ENCODE measurements at places on chromosomes 1 and 21.
A peak's percentile ranks its signal among the peaks of the same experiment; 100 is the strongest.

DNA sequence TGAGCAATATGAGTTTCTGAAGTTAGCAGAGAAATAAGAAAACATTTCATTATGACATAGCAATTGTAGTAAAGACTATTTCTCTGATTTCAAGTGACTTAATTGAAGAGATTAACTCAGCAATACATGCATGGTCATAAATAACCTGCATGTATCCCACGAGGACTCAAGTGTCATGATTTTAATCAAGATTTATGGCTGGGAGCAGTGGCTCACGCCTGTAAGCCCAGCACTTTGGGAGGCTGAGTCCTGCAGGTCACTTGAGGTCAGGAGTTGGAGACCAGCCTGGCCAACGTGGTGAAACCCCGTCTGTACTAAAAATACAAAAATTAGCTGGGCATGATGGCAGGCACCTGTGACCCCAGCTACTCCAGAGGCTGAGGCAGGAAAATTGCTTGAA is 311.9 kb upstream of the PLD5 start:
- DNase-seq: no peak

GRCh38 chr1:150281758-150282557 is at the start of gene CIART:
TSS of gene CIART (plus strand) at chr1:150282554. CDS start at chr1:150283268, 714 bp downstream.
- DNase-seq: peak; percentile 96

GRCh38 chr21:26171258-26172100 is 909 bp upstream of the APP start:
- no peak for DNase-seq

- no peak for DNase-seq
Observed at GRCh38 chr1:228763561-228763960, 28.3 kb downstream of the RHOU start.

GRCh38 chr1:163168053-163168452 is 34.7 kb downstream of the RGS5 start:
- DNase-seq: peak; percentile 97

GRCh38 chr1:17564458-17565393 is 25.2 kb downstream of the ARHGEF10L start:
- DNase-seq: no peak

DNA sequence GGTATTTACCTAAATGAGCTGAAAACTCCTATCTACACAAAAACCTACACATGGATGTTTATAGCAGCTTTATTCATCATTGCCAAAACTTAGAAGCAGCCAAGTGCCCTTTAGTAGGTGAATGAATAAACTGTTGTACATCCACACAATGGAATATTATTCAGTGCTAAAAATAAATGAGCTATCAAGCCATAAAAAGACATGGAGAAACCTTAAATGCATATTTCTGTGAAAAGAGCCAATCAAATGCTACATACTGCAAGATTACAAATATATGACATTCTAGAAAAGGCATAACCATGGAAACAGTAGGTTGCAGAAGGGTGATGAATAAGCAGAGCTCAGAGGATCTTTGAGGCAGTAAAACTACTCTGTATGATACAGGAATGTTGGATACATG is 23.3 kb downstream of the ABCB10 start:
- DNase-seq: no peak

GRCh38 chr1:90955769-90956168 is 66.1 kb downstream of the ZNF644 start:
- DNase-seq: no peak

- DNase-seq: peak; percentile 37
Observed at GRCh38 chr1:212401838-212402582, 12.7 kb downstream of the PACC1 start.

- no peak for DNase-seq
Observed at GRCh38 chr1:66791621-66792610, 9.2 kb downstream of the INSL5 start.

- peak; percentile 59 for DNase-seq
Observed at GRCh38 chr1:150555971-150556865, 7.0 kb downstream of the ADAMTSL4 start.

DNA sequence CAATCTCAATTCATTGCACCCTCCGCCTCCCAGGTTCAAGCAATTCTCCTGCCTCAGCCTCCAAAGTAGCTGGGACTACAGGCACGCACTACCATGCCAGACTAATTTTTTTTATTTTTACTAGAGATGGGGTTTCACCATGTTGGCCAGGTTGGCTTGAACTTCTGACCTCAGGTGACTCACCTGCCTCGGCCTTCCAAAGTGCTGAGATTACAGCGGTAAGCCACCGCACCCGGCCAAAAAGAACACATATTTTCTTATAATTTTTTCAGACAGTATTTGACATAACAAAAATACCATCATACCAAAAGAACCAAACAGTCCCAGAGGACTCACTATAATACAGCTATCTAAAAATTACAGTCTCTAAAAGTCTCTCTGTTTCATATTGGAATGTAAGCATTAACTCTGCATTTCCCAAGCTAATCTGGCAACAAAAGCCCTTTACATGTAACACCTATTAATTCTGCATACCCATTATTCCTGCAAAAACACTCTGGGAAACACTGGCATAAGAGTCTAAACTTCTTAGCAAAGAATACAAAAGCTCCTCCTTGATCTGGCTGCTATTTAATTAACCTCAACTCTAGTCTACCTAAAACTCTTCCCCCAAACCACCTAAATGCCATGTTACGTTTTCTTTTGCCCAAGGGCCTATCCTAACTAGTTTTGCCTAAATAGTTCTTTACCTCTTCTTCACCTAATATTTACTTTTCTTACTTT is 26.9 kb downstream of the WDR26 start:
- no peak for DNase-seq

Data from mesenchymal stem cell (in vitro differentiated cells and primary cell).